ENCODE measurements at places on chromosomes 5 and 9.

GRCh38 chr5:89573345-89573744, 690.4 kb upstream of the MEF2C start:
- no peak for DNase-seq

DNA sequence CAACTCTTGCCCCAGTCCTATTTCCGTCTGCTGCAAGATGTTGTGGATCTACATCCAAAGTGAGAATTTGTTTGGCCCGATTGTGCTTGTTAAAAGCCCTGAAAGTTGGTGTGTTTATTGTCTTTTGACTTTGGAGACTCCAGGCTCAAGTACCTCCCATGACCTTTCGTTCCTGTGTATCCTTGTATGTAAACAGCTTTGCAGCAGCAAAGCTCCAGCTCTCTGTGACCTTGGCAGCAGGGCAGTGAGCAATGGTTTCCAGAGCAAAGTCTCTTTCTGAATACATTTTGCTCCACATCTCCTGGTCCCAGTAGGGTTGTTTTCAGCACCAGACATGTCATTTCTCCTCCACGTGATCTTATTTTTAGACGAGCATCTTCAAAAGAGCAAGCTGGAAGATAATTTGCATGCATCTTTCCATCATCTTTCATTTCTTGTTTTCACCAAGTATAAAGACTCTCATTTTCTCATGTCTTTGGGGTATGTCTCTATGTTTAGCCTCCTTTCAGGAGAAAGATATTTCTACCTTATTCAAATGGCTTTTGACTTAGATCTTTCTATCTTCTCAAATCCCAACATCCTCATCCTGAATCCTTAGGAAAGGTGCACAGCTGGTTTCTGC, 68.1 kb upstream of the ERCC6L2 start:
- no peak for DNase-seq

DNA sequence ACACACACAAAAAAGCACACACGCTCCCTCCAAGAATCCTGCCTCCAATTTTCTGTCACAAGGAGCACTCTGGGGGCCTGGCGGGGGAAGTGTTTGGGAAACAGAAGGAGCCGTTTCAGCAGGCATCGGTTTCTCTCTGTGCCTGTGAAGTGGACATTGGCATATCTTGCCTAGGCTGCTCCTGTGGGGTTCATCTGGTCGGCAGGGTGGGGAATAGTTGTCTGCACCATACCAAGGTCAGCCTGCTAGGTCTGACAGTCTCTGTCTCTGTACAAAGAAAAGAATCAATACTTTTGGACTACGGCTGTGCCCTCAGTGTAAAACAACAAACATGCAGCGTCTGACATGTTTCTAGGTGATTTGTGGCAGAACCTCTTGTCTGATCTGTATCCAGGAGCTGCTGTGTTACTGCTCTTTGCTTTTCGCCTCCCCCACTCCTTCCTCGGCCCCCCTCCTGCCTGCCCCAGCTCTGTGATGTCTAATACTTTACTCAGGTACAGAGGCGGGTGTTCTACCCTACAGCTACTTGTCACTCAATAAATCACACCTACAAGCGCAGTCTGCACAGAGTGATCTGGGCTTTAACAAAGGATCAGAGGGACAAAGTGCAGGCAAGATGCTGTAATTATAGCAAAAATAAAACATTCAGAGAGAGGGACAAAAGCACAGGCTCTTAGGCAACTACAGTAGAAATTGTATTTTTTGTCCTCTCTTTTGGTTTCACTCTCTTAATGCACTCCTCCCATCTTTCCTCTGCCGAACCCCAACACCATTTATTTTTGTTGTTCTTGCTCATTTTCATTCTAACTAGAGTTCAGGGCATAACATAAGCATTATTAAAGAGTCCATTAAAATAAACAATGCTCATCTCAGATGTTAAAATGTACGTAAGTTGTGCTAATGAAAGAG, 216.7 kb downstream of the BNC2 start:
- no peak for DNase-seq

GRCh38 chr5:89613222-89613956, 730.4 kb upstream of the MEF2C start:
- no peak for DNase-seq

- DNase-seq, result no peak
These were observed 178.4 kb downstream of the TTLL11 start for GRCh38 chr9:121914604-121915303.

DNA sequence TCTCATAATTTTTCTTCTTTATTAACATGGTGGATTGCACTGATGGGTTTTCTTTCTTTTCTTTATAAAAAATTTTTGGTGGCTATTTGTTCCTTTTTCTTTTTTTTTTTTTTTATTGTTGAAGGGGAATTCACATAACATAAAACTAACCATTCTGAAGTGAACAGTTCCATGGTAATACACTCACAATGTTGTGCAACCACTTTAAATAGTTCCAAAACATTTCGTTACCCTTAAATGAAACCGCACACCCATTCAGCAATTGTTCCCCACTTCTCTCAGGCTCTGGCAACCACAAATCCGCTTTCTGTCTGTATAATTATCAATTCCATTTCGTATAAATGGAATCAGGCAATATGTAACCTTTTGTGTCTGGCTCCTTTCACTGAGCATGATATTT, 11.7 kb upstream of the SETX start:
- DNase-seq, result no peak

GRCh38 chr9:17725399-17726010, 146.6 kb downstream of the SH3GL2 start:
- DNase-seq, result no peak

DNA sequence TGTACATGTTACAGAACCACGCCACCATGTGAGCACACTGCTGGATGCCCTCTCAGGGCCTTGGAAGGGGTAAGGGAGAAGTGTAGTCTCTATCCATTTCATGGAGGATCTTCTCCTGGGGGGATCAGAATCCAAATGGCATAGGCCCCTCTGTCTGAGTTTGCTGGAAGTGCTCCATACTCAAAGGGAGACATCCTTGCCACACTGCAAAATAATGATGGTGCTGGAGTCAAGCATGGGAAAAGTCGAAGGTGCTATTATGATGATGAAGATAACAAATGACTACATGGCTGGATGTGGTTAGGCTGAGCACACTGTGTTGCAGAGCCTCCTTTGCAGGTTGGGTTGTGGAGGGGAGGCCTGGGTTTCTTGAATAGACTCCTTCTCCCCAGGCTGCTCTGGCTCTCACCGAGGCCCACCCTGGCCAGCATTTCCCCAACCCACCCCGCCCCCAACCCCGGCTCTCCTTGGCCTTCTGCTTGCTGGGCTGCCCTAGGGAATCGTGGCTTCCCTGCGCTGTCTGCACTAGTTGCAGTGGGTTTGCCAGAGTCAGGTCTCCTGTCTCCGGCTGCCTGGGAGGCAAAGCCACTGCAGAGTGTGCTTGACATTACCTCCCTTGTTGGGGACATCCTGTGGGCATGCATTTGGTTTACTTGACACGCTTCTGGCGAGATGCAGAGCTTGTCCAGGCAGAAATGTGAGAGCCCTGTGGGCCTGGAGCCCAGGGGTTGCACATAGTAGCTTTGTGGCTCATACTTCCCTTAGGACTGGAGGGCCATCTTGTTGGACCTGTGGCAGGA, 3.0 kb downstream of the MVB12B start:
- DNase-seq, result no peak

DNA sequence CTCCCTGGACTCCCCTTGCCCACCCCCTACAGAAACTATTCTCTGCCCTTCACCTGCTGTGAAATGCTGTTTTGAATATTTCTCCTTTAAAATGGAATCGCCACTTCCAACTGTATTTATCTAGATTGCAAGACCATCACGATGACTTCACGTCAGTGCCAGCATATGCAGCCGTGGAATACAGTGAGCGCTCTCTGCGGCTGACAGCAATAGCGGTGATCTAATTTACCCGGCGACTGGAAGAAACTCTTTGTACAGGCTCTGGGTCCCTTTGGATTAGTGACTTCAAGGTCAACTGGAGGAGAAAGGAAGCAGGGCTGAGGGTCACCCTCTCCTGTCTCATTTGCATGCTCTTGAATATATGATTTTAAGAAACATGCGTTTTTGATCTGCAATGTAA, 192.0 kb downstream of the IRX1 start:
- DNase-seq, result no peak

- DNase-seq, result no peak
These were observed 126.1 kb upstream of the RETREG1 start for GRCh38 chr5:16742938-16743337.

- no peak for DNase-seq
These were observed 105.6 kb downstream of the NTRK2 start for GRCh38 chr9:84775056-84775643.

DNA sequence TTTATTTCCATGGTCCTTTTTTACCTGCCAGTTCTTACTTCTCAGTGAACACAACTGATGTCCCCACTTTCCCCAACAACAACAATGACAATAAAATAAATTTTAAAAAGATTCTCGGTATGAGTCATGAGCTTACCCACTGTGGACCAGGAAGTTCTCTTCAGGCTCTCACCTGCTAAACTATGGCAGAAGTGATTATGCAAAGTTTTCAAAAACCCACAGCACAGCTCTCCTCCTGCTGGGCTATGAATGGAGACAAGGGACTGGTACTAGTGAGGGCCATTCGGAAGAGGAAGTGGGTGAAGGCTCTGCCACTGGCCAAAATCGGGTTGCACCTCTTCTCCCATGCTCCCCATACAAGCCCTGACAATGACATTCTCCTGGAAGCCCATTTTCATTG, 429.4 kb downstream of the PIK3R1 start:
- DNase-seq, result no peak

GRCh38 chr9:21432672-21433425, 7.4 kb upstream of the IFNA1 start:
- no peak for DNase-seq

DNA sequence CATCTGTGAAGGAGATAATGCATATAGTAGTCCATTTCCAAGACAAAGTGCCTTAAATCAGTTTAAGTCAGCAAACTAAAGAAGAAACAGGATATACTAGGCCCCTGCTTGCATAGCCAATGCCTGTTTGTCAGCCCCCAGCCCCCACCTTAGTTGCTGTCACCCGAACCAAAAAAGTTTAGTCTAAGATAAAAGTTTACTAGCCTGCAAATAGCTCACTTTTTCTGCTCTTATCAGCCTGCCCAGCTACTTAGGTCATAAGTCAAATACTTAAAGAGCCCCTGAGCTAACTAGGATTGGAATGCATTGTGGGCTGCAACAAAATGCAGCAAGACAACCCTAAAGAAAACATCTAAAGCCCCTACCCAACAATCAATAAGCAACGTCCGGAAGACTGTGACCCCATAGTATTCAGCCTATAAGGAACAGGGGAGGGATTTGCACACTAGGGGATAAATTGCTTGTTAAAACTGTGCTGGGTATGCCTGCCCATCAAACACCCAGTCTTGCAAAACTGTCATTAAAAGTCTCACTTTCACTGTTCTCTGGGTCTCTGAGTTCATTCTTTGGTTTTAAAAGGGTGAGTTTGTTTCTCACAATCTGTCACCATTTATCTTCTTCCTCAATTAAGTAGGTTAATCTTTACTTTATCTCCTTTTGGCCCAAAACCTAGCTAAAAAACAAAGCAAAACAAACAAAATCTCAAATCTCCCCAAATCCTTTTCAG, 92.4 kb upstream of the CEP78 start:
- no peak for DNase-seq

DNA sequence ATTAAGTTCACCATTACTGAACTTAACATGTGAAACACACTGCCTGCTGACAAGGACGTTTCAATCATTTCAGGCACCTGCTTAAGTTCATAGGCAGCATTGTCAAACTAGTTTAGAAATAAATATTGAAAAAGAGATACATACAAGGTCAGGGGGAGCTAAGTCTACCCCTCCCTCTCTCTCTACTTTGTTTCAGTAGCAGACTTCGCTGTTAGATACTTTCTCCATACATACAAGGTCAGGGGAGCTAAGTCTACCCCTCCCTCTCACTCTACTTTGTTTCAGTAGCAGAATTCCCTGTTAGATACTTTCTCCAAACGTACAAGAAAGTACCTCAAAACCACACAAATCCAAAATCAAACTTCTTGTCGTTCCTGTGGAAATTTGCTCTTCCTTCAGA, 387.4 kb upstream of the PDE4D start:
- DNase-seq, result no peak

DNA sequence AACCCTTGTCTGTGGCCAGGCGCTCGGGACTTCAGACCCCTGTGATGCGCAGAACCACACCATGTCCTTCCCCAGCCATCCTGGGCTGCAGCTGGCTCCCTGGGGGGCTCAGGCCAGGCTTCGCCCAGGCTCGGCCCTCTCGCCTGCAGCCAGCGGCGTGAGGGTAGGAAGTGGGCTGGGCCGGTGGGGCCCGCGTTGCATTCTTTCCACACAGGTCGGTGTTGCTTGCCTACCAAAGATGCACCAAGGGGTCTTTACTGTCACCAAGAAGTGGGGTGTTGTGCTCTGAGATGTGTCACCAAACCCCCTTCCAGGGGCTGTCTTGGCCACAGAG, 48.3 kb upstream of the RNF130 start:
- DNase-seq, result no peak

GRCh38 chr9:18545636-18546360, 71.8 kb downstream of the ADAMTSL1 start:
- DNase-seq, result no peak

- DNase-seq, result no peak
These were observed 109.8 kb downstream of the GALNT10 start for GRCh38 chr5:154300207-154300883.

DNA sequence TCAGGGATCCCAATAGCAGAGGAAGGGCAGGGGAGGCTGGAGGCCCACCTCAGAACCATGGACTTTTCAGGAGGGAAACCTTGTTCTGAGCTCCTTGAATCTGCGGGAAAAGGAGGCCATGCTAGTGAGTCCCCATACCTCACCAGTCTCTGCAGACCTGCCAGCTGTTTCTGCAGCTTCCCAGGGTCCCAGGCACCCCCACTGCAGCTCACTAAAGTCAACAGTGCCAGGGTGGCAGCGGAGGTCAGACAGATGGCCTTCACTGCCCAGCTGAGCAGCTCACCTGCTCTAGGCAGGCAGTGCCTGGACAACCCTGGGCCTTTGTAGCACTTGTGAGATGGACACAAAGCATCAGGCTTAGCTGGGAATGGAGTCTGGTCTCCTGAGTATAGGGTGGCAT, 4.4 kb upstream of the SLC27A4 start:
- no peak for DNase-seq

- DNase-seq, result no peak
These were observed 258.9 kb upstream of the TLE4 start for GRCh38 chr9:79312686-79313421.

GRCh38 chr9:89153232-89154017, 25.2 kb downstream of the SHC3 start:
- DNase-seq, result no peak

GRCh38 chr9:131693651-131694597, 46.0 kb downstream of the RAPGEF1 start:
- DNase-seq, result no peak

DNA sequence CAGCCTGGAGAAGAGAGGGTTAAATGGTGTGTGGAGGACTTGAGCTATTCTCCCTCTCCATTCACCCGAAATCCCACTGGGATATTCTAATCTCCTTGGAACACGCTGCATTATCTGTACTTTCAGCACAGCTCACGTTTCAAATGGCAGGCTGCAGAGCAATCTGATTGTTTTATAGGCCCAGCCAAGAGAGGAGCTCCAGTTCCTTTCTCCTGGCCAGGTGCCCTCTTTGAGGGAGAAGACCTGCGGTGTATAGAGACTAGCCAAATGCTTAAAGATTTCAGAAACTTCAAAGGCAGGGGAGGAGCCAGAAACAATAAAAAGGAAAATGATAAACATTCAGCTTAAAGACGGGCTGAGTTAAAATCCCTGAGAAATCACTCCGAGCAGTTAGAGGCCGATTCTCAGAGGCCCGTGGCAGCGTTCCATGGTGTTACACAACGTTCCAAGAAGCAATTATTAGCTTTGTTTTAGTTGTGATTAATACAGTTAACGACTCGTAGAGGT, 564.0 kb upstream of the KLF4 start:
- DNase-seq, result peak; percentile 91

- DNase-seq, result no peak
These were observed 17.3 kb downstream of the VAV2 start for GRCh38 chr9:133974631-133975341.

GRCh38 chr9:124394596-124394995, 20.6 kb downstream of the PSMB7 start:
- no peak for DNase-seq

Data from urinary bladder (tissue), 4 donors.